Vein endothelial cell (primary cell): ENCODE measurements at places on chromosomes 6 and 20. TPM values are rescaled to one million over a fixed set of nuclear protein-coding genes. Genes with fewer than 3 reads are reported as not detected.

CLPSL1 gene
- not detected in 2 replicates for total RNA-seq

SNPH gene
- 5.3 and 6.2 TPM in 2 replicates for total RNA-seq

DDX43 gene
- total RNA-seq = 2.0 and 2.9 TPM in 2 replicates

CALHM5 gene
- total RNA-seq = 7.2 and 7.8 TPM in 2 replicates

OPN5 gene
- total RNA-seq = not detected in 2 replicates

ANKRD66 gene
- total RNA-seq = not detected in 2 replicates

CENPW gene
- 10.1 and 12.2 TPM in 2 replicates for total RNA-seq

TSBP1 gene
- not detected in 2 replicates for total RNA-seq

PGC gene
- not detected in 2 replicates for total RNA-seq

ATG5 gene
- 38.2 and 43.5 TPM in 2 replicates for total RNA-seq

NHSL1 gene
- total RNA-seq = 107 and 142 TPM in 2 replicates

CGA gene
- not detected in 2 replicates for total RNA-seq

ULBP2 gene
- 6.2 and 8.0 TPM in 2 replicates for total RNA-seq

SLC2A10 gene
- 7.5 and 8.8 TPM in 2 replicates for total RNA-seq

C6orf141 gene
- 30.7 and 34.2 TPM in 2 replicates for total RNA-seq

PACSIN1 gene
- total RNA-seq = not detected in 2 replicates

PTCRA gene
- total RNA-seq = not detected in 2 replicates

ABCF1 gene
- total RNA-seq = 43.8 and 46.2 TPM in 2 replicates

GNAS-AS1 gene
- 0.10 TPM in 1 of 2 replicates, not detected in the other for total RNA-seq

PACRG gene
- total RNA-seq = 0.33 TPM in 1 of 2 replicates, not detected in the other

GRM1 gene
- total RNA-seq = 0.10 TPM in 1 of 2 replicates, not detected in the other

UNC5CL gene
- total RNA-seq = not detected in 2 replicates

GPR63 gene
- 0.19 TPM in 1 of 2 replicates, not detected in the other for total RNA-seq

HRH3 gene
- not detected in 2 replicates for total RNA-seq

TNXB gene
- 2.1 and 4.2 TPM in 2 replicates for total RNA-seq

MRPL18 gene
- 64.5 and 67.9 TPM in 2 replicates for total RNA-seq

B3GALT4 gene
- 2.6 and 5.9 TPM in 2 replicates for total RNA-seq

ATXN1 gene
- 22.2 and 31.4 TPM in 2 replicates for total RNA-seq

TDRD6 gene
- under 0.01 TPM in 2 replicates for total RNA-seq

PDE7B gene
- total RNA-seq = 28.1 and 52.6 TPM in 2 replicates

LAMA2 gene
- total RNA-seq = 1.6 and 2.6 TPM in 2 replicates

VIP gene
- 0.33 and 0.76 TPM in 2 replicates for total RNA-seq

CRISP2 gene
- not detected in 2 replicates for total RNA-seq

AKAP12 gene
- 249 and 296 TPM in 2 replicates for total RNA-seq

ISM1 gene
- not detected in 2 replicates for total RNA-seq

JAG1 gene
- 118 and 205 TPM in 2 replicates for total RNA-seq

CALHM4 gene
- 0.33 and 0.38 TPM in 2 replicates for total RNA-seq

NRSN1 gene
- not detected in 2 replicates for total RNA-seq

OR2H2 gene
- total RNA-seq = not detected in 2 replicates

DCBLD1 gene
- 32.4 and 41.8 TPM in 2 replicates for total RNA-seq

ULBP3 gene
- 20.1 and 24.8 TPM in 2 replicates for total RNA-seq

ACTL10 gene
- total RNA-seq = 2.8 and 3.3 TPM in 2 replicates

ZNFX1 gene
- 58.0 and 62.7 TPM in 2 replicates for total RNA-seq

RSPH3 gene
- total RNA-seq = 2.7 and 2.9 TPM in 2 replicates

GJA10 gene
- total RNA-seq = not detected in 2 replicates

LY6G6C gene
- not detected in 2 replicates for total RNA-seq

NFATC2 gene
- 6.9 and 8.2 TPM in 2 replicates for total RNA-seq

KIF13A gene
- total RNA-seq = 57.2 and 63.9 TPM in 2 replicates

SLC22A16 gene
- not detected in 2 replicates for total RNA-seq

TRAPPC3L gene
- total RNA-seq = 0.33 TPM in 1 of 2 replicates, not detected in the other

BHLHE23 gene
- total RNA-seq = not detected in 2 replicates

KCNB1 gene
- not detected in 2 replicates for total RNA-seq

GSTA2 gene
- total RNA-seq = not detected in 2 replicates

NKX2-2 gene
- total RNA-seq = not detected in 2 replicates

HAO1 gene
- total RNA-seq = not detected in 2 replicates
